ENCODE measurements at places on chromosomes 6 and 20. TPM values are rescaled to one million over a fixed set of nuclear protein-coding genes. Genes with fewer than 3 reads are reported as not detected.

The SPDEF gene
- polyA plus RNA-seq: 0.55 TPM

The ADNP gene
- 55.6 TPM for polyA plus RNA-seq

The SLC16A10 gene
- 15.0 TPM for polyA plus RNA-seq

The FAM8A1 gene
- 15.7 TPM for polyA plus RNA-seq

- no peaks in the 10 kb centered on the region for H3K27me3 ChIP-seq
- no peak overlapping the region for H3K27ac ChIP-seq
- no peak for DNase-seq
- H3K4me3 ChIP-seq: no peak overlapping the region
- H3K4me1 ChIP-seq: no peaks in the 10 kb centered on the region
These were observed 951.9 kb upstream of the FLRT3 start for GRCh38 chr20:15289337-15289736.

DNA sequence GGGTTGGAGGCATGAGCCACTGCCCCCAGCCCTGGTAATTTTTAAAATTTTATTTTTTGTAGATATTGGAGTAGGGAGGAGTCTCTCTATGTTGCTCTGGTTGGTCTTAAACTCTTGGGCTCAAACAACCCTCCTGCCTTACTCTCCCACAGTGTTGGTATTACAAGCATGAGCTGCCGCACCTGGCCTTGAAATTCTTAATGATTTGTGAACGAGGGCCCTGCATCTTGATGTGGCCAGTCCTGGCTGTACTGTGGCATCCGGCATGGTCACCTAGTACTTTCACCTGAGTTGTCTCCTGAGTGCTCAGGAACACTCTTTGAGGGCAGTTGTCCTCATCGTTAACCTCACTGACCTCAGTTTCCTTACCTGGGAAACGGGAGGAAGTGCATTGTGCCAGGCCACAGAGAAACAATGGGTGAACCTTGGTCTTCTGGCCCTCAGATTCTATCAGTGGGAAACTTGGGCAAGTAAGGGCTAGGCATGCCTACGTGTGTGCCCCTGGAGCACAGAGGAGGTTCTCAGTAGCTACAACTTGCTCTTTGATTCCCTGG, 19.5 kb downstream of the CEBPB start:
- H3K4me3 ChIP-seq: no peak overlapping the region
- H3K27me3 ChIP-seq: no peaks in the 10 kb centered on the region
- H3K27ac ChIP-seq: no peak overlapping the region
- DNase-seq: no peak
- peaks cover 22% of the 10 kb centered on the region for H3K4me1 ChIP-seq
- no peaks in the 10 kb centered on the region for H3K36me3 ChIP-seq

- no peaks in the 10 kb centered on the region for H3K4me1 ChIP-seq
- no peaks in the 10 kb centered on the region for H3K27me3 ChIP-seq
- H3K27ac ChIP-seq: no peak overlapping the region
- H3K4me3 ChIP-seq: no peak overlapping the region
These were observed 37.6 kb downstream of the NDUFAF5 start for GRCh38 chr20:13822459-13822858.

- H3K4me1 ChIP-seq: no peaks in the 10 kb centered on the region
- H3K27ac ChIP-seq: no peak overlapping the region
- no peak overlapping the region for H3K4me3 ChIP-seq
- no peaks in the 10 kb centered on the region for H3K36me3 ChIP-seq
These were observed 60.7 kb downstream of the FAM229B start for GRCh38 chr6:112148103-112148502.

- no peaks in the 10 kb centered on the region for H3K36me3 ChIP-seq
- H3K27me3 ChIP-seq: no peaks in the 10 kb centered on the region
- no peaks in the 10 kb centered on the region for H3K4me1 ChIP-seq
These were observed 565.1 kb downstream of the C6orf118 start for GRCh38 chr6:164744301-164744700.

DNA sequence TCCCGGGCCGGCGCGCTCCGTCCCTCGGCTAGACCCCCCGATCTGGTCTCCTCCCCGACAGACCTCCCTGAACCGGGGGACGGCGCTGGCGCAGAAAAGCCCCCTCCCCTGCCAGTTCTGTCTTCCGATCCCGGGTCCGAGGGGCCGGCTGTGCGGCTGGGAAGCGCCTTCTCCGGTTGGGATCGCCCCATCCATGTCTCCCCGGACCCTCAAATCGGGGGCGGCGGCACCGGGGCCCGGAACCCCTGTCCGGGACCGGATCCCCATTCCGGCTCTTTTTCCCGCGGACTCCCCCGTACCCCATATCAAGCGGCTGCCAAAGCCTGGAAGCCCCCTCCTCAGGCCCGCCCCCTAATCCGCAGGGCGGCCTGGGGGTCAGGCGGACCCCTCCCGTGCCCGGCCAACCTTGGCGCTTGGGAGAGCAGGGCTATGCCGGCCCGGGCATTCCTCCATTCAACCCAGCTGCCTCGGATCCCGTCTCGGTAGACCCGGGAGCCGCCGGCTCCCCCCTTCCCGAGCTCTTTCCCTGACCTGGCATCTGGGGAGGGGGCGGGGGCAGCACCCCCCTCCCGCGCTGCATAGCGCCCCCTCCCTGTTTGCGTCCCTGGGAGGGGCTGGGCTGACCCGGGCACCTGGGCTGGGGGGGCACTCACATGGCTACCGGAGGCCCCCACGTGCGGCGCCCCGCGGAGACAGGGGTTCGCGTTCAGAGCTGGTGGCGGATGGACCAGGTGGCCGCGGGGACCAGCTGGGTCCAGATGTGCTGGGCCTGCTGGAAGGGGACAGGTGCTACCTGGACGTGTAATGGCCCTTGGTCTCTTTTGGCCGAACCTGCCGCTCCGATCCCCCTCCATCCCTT, 643 bp downstream of the DLGAP4 start:
- no peaks in the 10 kb centered on the region for H3K36me3 ChIP-seq
- no peak for DNase-seq
- peaks cover 3% of the 10 kb centered on the region for H3K4me1 ChIP-seq
- H3K27ac ChIP-seq: no peak overlapping the region
- H3K4me3 ChIP-seq: no peak overlapping the region

DNA sequence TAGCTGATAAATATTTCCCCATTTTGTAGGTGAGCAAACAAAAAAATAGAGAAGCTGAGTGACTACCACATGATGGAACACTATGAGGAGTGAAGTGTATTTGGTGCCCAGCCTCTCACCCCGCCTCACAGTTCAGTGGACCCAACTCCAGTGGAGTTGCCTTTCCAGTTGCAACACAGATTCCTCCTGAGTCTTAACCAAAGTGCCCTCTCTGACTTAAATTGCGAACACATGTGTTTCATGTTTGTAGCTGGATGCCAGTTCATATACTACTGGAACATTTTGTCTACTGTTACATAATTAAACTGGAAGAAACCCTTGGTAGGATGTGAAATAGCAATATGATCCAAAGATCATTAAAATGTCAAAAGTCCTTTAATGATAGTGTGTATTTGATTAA, 448.9 kb downstream of the COL12A1 start:
- H3K4me1 ChIP-seq: no peaks in the 10 kb centered on the region
- H3K27ac ChIP-seq: no peak overlapping the region
- H3K27me3 ChIP-seq: no peaks in the 10 kb centered on the region
- H3K4me3 ChIP-seq: no peak overlapping the region
- DNase-seq: no peak

DNA sequence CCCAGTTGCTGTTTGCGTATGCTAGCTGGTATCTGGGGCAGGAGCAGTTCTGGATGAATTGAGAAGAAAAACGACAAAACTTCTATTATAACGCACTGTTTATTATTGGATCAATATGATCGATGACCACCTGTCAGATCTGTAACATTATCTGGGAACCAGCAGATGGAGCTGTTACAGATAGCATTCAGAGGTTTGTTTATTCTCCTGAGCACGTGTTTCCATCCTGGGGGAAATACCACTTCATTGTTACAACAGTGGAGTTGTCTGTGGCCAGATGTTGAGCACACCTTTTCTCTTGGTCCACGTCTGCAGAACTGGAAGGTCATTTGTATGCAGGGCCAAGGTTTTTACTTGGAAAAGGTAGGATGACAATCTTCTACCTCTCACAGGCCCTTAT, 16.0 kb upstream of the NKX2-2 start:
- no peak overlapping the region for H3K4me3 ChIP-seq
- peaks cover 4% of the 10 kb centered on the region for H3K27me3 ChIP-seq
- no peaks in the 10 kb centered on the region for H3K4me1 ChIP-seq
- no peak for DNase-seq
- no peaks in the 10 kb centered on the region for H3K36me3 ChIP-seq

GRCh38 chr20:62029296-62029695, 36.4 kb downstream of the TAF4 start:
- H3K27ac ChIP-seq: no peak overlapping the region
- no peaks in the 10 kb centered on the region for H3K27me3 ChIP-seq
- DNase-seq: no peak
- H3K36me3 ChIP-seq: no peaks in the 10 kb centered on the region
- no peak overlapping the region for H3K4me3 ChIP-seq
- H3K4me1 ChIP-seq: peaks cover 49% of the 10 kb centered on the region

Measured in thymus (tissue), 14 donors.